Aorta (tissue), 5 donors: ENCODE measurements at places on chromosomes 2 and 18. TPM values are rescaled to one million over a fixed set of nuclear protein-coding genes. Genes with fewer than 3 reads are reported as not detected.

DNA sequence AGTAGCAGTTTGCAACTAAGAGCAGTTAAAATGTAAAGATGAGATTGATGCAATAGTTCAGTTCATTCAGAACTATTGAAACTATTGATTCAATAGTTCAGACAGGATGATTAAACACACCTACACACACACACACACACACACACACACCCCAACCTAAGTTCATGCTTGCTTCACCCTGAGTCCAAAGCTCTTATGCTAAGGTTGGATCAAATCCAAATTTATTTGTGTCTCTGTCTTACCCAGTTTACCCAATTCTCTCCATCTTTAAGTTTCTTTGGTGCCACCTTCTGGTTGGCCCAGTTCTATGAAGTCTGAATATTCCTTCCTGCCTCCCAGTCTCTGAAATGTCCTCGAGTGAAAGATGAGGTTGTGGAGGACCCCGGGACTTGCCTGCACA, 5.1 kb downstream of the SERPINB8 start:
- H3K36me3 ChIP-seq: no peaks in the 10 kb centered on the region
- no peaks in the 10 kb centered on the region for H3K27me3 ChIP-seq
- no peak overlapping the region for H3K27ac ChIP-seq
- DNase-seq: no peak

DNA sequence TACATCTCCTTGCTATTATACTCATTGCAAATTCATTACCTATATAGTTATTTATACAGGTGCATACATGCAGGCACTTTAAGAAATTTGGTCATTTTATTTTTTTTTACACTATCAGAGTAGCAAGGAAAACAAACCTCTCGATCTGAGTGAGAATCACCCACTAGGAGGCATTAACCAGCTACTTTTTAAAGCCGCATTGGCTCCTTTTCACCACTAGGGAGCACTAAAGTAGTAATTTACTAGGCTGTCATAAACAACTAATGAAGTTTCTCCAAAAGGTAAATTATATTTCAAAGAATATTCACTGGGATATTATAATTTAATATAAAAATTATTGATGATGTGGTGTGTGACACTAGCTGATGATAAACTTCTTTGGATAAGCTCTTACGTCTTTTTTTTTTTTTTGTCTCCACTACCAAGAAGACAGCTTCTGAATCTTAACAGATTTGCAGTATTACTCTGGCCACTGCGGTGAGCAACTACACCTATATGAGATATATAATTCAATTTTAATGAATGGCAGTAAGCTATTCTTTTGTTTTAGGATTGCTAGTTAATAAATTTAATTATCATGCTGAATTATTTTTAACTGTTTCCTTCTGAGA, 101.9 kb downstream of the NOL4 start:
- no peak for DNase-seq
- H3K27ac ChIP-seq: no peak overlapping the region
- no peaks in the 10 kb centered on the region for H3K4me1 ChIP-seq
- H3K4me3 ChIP-seq: no peak overlapping the region
- H3K36me3 ChIP-seq: no peaks in the 10 kb centered on the region
- H3K27me3 ChIP-seq: no peaks in the 10 kb centered on the region

DNA sequence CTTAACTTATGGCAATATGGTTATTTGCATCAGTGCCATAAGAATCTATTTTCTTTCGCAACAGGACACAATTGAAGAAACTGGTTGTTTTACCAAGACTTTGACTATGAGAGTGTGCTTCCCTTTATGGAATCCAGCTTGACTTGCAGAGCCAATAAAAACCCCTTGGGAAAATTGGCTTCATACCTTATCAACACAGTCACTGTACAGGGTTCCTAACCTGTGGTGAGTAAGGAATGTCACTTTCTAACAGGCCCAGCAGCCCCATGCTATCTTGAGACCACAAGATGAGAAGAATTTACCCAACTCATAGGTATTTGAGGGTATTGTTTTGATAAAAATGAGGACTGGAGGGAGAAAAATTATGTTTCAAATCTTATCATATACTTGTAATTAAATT, 418.5 kb upstream of the MAP2 start:
- H3K27ac ChIP-seq: no peak overlapping the region
- H3K27me3 ChIP-seq: no peaks in the 10 kb centered on the region
- H3K36me3 ChIP-seq: no peaks in the 10 kb centered on the region
- H3K4me3 ChIP-seq: no peak overlapping the region

The STEAP3 gene
- 8.0 TPM for total RNA-seq

The WDSUB1 gene
- total RNA-seq: 5.2 TPM

GRCh38 chr2:188922191-188922590, 52.0 kb upstream of the COL3A1 start:
- no peak overlapping the region for H3K27ac ChIP-seq
- H3K27me3 ChIP-seq: no peaks in the 10 kb centered on the region
- DNase-seq: no peak
- H3K4me1 ChIP-seq: no peaks in the 10 kb centered on the region

The CDH7 gene
- 0.19 TPM for total RNA-seq

GRCh38 chr2:227406177-227407031, 18.7 kb upstream of the SCYGR1 start:
- no peak overlapping the region for H3K4me3 ChIP-seq
- H3K36me3 ChIP-seq: no peaks in the 10 kb centered on the region

The ATP6V1C2 gene
- total RNA-seq: 1.7 TPM

DNA sequence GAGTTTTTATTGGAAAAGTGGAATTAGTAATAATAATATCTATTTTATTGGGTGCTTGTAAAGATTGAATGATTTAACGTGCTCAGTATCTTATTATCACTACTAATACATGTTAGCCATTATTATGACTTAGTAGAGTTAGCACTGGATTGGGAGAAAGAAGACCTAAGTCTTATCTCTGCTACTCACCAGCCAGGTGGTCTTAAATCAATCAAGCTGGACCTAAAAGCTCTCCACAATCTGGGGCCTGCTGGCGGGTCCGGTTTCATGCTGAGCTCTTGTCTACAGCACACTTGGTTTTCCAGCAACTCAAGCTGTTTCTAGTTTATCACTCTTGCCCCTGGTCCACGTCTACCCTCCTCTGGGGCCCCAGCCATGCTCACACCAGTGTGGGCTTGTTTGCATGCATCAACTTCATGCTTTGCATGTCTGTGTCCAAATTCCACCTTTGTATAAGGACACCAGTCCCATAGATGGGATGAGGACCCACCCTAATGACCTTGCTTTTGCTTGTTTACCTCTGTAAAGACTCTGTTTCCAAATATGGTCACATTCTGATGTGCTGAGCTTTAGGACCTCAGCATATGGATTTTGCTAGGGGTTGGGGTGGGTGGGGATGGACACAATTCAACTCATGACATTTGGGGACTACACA, 363.1 kb downstream of the LPIN1 start:
- no peaks in the 10 kb centered on the region for H3K27me3 ChIP-seq
- no peak for DNase-seq
- no peak overlapping the region for H3K4me3 ChIP-seq
- no peak overlapping the region for H3K27ac ChIP-seq
- H3K4me1 ChIP-seq: no peaks in the 10 kb centered on the region

The COL4A3 gene
- total RNA-seq: 17.8 TPM

GRCh38 chr2:99461828-99462483, 27.9 kb downstream of the REV1 start:
- H3K27ac ChIP-seq: no peak overlapping the region
- H3K27me3 ChIP-seq: no peaks in the 10 kb centered on the region
- no peak for DNase-seq
- H3K4me3 ChIP-seq: no peak overlapping the region
- H3K36me3 ChIP-seq: peaks cover 9% of the 10 kb centered on the region

GRCh38 chr2:173374634-173375033, 20.0 kb downstream of the CDCA7 start:
- no peaks in the 10 kb centered on the region for H3K4me1 ChIP-seq
- no peak overlapping the region for H3K4me3 ChIP-seq
- no peaks in the 10 kb centered on the region for H3K36me3 ChIP-seq
- H3K27me3 ChIP-seq: no peaks in the 10 kb centered on the region
- no peak overlapping the region for H3K27ac ChIP-seq

DNA sequence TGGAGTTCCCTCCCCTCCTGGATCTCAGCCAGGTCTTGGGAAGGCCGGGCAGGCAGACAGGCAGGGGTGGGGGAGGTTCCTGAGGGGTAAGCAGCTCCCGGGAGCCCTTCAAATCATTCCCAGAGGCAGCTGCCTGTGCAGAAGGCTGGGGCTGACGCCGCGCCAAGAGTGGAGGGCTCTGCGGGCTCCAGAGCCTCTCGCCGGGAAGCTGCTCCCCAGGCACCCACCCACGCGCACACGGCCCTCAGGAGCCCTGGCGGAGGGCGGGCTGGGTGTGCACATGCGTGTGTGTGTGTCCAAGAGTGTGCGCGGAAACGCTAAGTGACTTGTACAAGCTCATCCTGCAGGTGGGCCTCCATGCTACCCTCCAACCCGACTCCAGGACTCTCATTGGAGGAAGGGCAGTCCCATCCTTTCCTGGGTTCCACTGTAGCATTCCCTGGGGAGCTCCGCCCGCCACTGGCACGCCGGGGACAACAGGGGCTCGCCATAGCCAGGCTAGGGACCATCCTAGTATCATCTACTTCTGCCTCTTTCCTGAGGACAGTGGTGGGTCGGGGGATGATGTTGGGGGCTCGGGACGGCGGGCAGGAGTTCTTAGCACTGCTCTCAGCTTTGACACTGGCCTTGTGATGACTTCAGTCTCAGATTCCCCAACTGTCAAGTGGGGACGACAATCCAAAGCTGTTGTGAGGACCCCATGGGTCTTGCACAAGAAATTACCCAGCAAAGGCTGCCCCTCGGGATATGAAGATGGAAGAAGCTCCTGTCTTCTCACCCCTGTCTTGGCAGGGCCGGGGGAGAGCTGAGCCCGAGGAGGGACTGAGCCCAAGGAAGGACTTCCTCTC, 50.3 kb downstream of the INHBB start:
- DNase-seq: no peak
- H3K27me3 ChIP-seq: no peaks in the 10 kb centered on the region
- no peaks in the 10 kb centered on the region for H3K4me1 ChIP-seq
- H3K27ac ChIP-seq: no peak overlapping the region

The SRD5A2 gene
- total RNA-seq: not detected
